ENCODE measurements at places on chromosomes 1 and 21. TPM values are rescaled to one million over a fixed set of nuclear protein-coding genes. Genes with fewer than 3 reads are reported as not detected.
A peak's percentile ranks its signal among the peaks of the same experiment; 100 is the strongest.

CLDN8 gene
- polyA plus RNA-seq, result not detected

XCL2 gene
- 2.8 TPM for polyA plus RNA-seq

LMX1A gene
- polyA plus RNA-seq, result not detected

HSD3B1 gene
- polyA plus RNA-seq, result not detected

TFF3 gene
- polyA plus RNA-seq, result not detected

PTPRF gene
- not detected for polyA plus RNA-seq

SUSD4 gene
- 9.5 TPM for polyA plus RNA-seq

C4BPA gene
- not detected for polyA plus RNA-seq

CFHR3 gene
- polyA plus RNA-seq, result not detected

DMRTA2 gene
- not detected for polyA plus RNA-seq

SLC44A3 gene
- polyA plus RNA-seq, result 1.1 TPM

RNU1-3 gene
- not detected for polyA plus RNA-seq

SLAMF8 gene
- polyA plus RNA-seq, result not detected

GRCh38 chr21:44932408-44933181 is 7.2 kb upstream of the SLX9 start:
- peak overlapping the region; percentile 57 for H3K4me3 ChIP-seq
- H3K36me3 ChIP-seq, result no peaks in the 10 kb centered on the region
- peak overlapping the region; percentile 84 for H3K27ac ChIP-seq
- DNase-seq, result peak; percentile 68
- H3K4me1 ChIP-seq, result peaks cover 46% of the 10 kb centered on the region
- H3K27me3 ChIP-seq, result no peaks in the 10 kb centered on the region

- H3K27me3 ChIP-seq, result no peaks in the 10 kb centered on the region
- H3K4me3 ChIP-seq, result no peak overlapping the region
- no peaks in the 10 kb centered on the region for H3K4me1 ChIP-seq
- H3K27ac ChIP-seq, result no peak overlapping the region
- H3K36me3 ChIP-seq, result no peaks in the 10 kb centered on the region
Measured at GRCh38 chr1:31602081-31602480, 15.4 kb upstream of the HCRTR1 start.

DNA sequence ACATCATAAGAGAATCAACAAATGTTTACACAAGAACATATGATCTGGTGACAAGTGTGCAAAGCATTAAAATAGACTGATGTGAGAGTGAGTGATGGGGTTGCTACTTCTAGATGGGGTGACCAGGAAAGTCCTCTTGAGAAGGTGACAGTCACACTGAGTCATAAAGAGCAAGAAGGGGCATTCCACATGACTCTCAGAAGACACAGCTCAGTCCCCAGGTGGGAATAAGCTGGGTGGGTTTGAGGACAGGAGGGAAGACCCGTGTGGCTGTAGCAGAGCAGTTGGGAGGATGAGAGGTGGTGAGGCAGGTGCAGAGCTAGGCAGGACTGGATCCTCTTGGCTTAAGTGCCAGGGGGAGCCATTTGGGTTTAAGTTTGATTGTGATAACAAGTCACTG is 53.1 kb downstream of the TNR start:
- no peaks in the 10 kb centered on the region for H3K27me3 ChIP-seq
- no peak overlapping the region for H3K4me3 ChIP-seq
- H3K4me1 ChIP-seq, result no peaks in the 10 kb centered on the region
- no peak overlapping the region for H3K27ac ChIP-seq

DNA sequence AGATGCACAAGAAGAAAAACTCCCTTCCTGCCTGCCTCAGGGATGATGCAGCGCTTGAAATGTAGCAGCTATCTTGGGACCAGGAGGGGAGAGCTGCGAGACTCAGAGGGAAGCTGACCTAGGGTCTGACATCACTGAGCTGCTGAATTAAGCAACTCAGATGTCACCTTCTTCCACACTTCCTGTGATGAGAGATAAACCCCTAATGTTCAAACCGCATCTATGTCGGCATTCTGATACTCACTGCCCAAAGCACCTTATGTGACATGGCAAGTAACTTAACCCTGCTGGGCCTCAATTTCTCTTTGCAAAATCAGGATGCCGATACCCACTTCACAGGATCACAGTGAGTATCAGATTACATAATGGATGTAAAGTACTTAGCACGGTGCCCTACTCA is 9.1 kb upstream of the AK2 start:
- no peak overlapping the region for H3K27ac ChIP-seq
- no peaks in the 10 kb centered on the region for H3K36me3 ChIP-seq
- H3K4me3 ChIP-seq, result no peak overlapping the region

DNA sequence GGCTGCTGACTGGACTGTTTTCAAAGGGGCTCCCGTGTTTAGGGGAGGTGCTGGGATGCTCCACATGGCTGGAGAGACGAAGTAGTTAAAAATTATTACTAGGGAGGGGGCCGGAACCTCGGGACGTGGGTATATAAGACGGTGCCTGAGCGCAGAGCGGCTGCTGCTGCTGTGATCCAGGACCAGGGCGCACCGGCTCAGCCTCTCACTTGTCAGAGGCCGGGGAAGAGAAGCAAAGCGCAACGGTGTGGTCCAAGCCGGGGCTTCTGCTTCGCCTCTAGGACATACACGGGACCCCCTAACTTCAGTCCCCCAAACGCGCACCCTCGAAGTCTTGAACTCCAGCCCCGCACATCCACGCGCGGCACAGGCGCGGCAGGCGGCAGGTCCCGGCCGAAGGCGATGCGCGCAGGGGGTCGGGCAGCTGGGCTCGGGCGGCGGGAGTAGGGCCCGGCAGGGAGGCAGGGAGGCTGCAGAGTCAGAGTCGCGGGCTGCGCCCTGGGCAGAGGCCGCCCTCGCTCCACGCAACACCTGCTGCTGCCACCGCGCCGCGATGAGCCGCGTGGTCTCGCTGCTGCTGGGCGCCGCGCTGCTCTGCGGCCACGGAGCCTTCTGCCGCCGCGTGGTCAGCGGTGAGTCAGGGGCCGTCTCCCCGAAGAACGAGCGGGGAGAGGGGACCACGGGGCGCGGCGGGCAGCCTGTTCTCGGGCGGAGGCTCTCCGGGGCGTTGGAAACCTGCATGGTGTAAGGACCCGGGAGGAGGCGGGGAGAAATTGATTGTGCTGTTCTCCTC is at the start of gene CHODL:
Gene CHODL (plus strand): TSS at position 163 of the 793 bp plus-strand sequence. CDS start 391 bp downstream, at position 554.
- no peaks in the 10 kb centered on the region for H3K36me3 ChIP-seq
- H3K27ac ChIP-seq, result no peak within 1 kb of the TSS
- H3K4me3 ChIP-seq, result no peak within 1 kb of the TSS
- no peaks in the 10 kb centered on the region for H3K4me1 ChIP-seq
- H3K27me3 ChIP-seq, result no peaks in the 10 kb centered on the region
- DNase-seq, result no peak

DNA sequence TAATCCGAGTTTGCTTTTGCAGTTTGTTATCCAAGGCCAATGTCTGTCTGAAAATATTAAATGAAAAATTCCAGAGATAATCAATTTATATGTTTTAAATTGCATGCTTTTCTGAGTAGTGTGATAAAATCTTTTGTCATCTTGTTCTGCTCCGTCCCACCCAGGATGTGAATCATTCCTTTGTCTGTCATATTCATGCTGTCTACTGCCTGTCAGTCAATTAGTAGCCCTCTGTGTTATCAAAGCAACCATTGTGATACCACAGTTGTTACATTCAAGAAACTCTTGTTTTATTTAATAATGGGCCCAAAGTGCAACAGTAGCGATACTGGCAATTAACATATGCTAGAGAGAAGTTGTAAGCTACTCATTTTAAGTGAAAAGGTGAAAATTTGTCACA is 819.3 kb downstream of the BRINP3 start:
- H3K27ac ChIP-seq, result no peak overlapping the region
- no peak for DNase-seq
- H3K4me1 ChIP-seq, result no peaks in the 10 kb centered on the region
- H3K36me3 ChIP-seq, result no peaks in the 10 kb centered on the region
- no peak overlapping the region for H3K4me3 ChIP-seq

GRCh38 chr1:6580119-6580592 is 362 bp downstream of the ZBTB48 start:
- DNase-seq, result peak; percentile 12
- peaks cover 38% of the 10 kb centered on the region for H3K4me1 ChIP-seq
- no peaks in the 10 kb centered on the region for H3K27me3 ChIP-seq
- H3K36me3 ChIP-seq, result no peaks in the 10 kb centered on the region
- peak overlapping the region; percentile 83 for H3K27ac ChIP-seq

DNA sequence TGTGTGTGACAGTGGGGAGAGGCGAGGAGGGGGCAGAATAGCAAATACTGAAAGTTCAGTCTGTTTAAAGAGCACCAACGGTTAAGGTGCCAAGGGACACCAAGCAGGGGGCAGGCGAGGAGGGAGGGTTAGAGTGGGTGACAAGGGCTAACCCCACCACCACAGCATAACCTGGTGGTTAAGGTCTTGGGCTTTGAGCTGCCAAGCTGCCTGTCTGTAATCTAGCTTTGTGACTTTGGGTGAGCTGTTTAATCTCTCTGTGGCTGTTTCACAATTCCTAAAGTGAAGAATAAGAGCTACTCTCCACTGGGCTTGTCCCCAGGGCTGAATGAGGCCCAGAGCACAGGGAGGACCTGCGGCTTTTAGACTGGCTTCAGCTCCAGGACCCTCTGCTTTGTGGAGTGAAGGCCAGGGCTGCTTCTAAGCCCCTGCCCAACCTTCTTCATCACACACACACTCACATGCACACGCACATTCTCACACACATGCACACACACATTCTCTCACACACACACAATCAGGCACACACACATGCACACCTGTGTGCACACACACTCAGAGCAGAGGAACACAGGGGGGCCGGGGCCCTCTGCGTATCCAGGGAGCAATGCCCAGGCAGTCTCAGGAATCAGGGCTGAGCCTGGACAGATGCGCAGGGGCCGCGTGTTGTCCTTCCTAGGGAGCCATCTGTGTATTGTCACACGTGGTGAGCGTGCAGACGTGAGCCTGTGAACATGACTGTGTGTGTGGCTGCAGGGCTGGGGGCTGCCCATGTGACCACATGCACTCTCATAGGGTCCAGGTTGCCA is 101.6 kb upstream of the TARDBP start:
- no peak for DNase-seq
- H3K4me3 ChIP-seq, result no peak overlapping the region
- no peak overlapping the region for H3K27ac ChIP-seq
- H3K36me3 ChIP-seq, result no peaks in the 10 kb centered on the region

DNA sequence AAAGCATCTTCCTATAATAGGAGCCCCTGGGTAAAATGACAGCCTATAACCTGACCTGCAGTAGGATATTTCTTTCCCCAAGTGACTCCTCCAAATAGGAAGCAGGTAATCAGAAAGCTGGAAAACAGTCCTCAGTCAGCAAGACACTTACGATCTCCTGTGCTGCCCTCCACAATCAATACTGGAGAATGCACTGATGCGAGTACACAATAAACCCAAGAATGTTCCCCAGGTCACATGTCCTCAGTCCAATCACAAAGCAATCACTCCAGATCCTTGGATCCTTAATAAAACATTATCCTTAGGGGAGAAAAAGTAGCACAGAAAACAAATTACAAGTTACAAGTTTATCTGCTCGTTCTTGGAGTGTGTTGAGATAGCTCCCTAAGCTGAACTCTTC is 233.1 kb downstream of the SLC45A1 start:
- no peak overlapping the region for H3K27ac ChIP-seq
- H3K36me3 ChIP-seq, result no peaks in the 10 kb centered on the region
- H3K27me3 ChIP-seq, result no peaks in the 10 kb centered on the region
- DNase-seq, result no peak
- no peak overlapping the region for H3K4me3 ChIP-seq

- H3K4me1 ChIP-seq, result peaks cover 13% of the 10 kb centered on the region
- H3K27me3 ChIP-seq, result no peaks in the 10 kb centered on the region
- no peak overlapping the region for H3K4me3 ChIP-seq
- H3K27ac ChIP-seq, result no peak overlapping the region
- H3K36me3 ChIP-seq, result no peaks in the 10 kb centered on the region
- no peak for DNase-seq
Measured at GRCh38 chr21:43989401-43989800, 22.7 kb upstream of the TRAPPC10 start.

- no peaks in the 10 kb centered on the region for H3K27me3 ChIP-seq
- H3K27ac ChIP-seq, result no peak overlapping the region
- H3K4me1 ChIP-seq, result no peaks in the 10 kb centered on the region
- H3K36me3 ChIP-seq, result no peaks in the 10 kb centered on the region
- DNase-seq, result no peak
Measured at GRCh38 chr1:157219600-157219999, 81.4 kb upstream of the ETV3 start.

- H3K36me3 ChIP-seq, result no peaks in the 10 kb centered on the region
- H3K4me1 ChIP-seq, result no peaks in the 10 kb centered on the region
- no peak overlapping the region for H3K4me3 ChIP-seq
- no peak for DNase-seq
- no peaks in the 10 kb centered on the region for H3K27me3 ChIP-seq
- no peak overlapping the region for H3K27ac ChIP-seq
Measured at GRCh38 chr1:159817276-159818041, 9.2 kb upstream of the SLAMF8 start.

DNA sequence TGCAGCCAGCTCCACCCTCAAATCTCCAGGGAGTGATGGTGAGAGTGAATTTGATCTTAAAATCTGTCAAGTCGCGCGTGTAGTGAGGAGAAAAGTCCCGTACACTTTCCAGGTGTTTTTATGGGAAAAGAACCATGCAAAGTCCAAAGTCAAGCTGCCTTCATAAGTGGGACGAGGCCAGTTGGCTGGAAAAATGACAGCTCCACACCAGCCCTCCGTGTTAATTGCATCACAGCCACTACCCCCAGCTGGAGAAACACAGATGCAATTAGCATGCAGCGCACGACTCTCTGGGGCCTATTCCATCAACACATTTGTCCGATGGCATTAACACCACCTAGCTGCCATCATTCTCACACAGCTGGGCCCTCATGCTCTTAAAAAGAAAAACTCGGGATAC is 68.4 kb downstream of the KLHDC7A start:
- H3K4me1 ChIP-seq, result no peaks in the 10 kb centered on the region
- no peaks in the 10 kb centered on the region for H3K27me3 ChIP-seq
- no peak overlapping the region for H3K27ac ChIP-seq
- no peak overlapping the region for H3K4me3 ChIP-seq
- DNase-seq, result no peak

DNA sequence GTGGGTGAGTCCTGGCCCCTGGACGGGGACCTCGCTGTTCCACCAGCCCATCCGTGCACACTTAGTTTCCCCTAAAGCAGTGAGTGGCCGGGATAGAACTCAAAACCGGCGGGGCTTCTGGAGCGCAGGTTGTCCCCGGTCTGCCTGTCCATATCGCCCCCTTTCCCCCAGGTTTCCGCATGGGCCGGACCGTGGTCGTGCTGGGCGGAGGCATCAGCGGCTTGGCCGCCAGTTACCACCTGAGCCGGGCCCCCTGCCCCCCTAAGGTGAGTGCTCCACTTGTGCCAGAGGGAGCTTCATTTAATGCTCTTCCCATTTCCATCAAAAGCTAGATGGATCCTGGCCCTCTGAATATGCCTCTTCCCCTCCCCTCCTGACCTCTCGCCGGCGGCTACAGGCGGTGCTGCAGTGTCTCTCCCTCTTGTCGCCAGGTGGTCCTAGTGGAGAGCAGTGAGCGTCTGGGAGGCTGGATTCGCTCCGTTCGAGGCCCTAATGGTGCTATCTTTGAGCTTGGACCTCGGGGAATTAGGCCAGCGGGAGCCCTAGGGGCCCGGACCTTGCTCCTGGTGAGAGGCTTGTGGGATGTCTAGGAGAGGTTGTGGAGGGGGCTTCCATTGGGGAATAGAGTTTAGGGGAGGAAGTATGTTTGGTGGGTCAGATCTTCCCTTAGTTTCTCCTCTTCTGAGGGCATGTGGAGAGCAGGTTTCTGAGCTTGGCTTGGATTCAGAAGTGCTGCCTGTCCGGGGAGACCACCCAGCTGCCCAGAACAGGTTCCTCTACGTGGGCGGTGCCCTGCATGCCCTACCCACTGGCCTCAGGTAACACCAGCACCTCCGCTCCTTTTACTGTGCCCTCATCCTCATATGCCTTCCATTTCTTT is 683 bp downstream of the PPOX start:
- peak overlapping the region; percentile 83 for H3K27ac ChIP-seq
- peaks cover 29% of the 10 kb centered on the region for H3K4me1 ChIP-seq
- H3K27me3 ChIP-seq, result no peaks in the 10 kb centered on the region
- H3K4me3 ChIP-seq, result peak overlapping the region; percentile 50
- peaks cover 42% of the 10 kb centered on the region for H3K36me3 ChIP-seq
